ENCODE measurements at places on chromosomes 3 and 15. TPM values are rescaled to one million over a fixed set of nuclear protein-coding genes. Genes with fewer than 3 reads are reported as not detected.

KY gene
- polyA plus RNA-seq = 0.14 TPM

GATM gene
- 19.3 TPM for polyA plus RNA-seq

HYAL1 gene
- 1.8 TPM for polyA plus RNA-seq

ZSCAN2 gene
- polyA plus RNA-seq = 8.4 TPM

C2CD4B gene
- 8.8 TPM for polyA plus RNA-seq

DNA sequence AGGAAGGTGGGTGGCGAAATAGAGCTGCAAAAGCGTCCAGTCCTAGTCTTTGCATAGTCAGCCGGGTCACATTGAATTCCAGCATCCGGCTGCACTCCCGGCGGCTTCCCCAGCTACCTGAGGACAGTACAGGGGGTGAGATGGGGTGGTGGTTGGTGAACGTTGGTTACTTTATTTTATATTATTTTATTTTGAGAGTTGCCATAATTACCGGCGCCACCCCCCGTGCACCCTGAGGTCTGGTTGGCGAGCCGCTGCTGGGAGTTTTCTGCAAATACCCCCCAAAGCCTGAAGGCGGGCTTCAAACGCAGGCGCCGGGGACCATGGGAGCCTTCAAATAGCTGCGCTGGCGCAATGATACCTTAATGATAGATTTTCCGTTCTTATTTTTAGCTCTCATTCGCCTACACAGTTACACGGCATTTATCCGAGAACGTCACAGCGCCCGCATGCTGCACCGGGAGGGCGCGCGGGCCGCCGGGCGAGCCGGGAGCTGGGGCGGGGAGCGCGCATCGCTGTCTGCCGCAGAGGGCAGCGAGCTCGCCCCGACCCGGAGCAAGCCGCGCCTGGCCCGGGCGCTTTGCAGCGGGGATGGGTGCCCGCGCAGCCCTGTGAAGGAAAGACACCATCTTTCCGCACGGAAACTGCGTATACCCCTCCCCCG is 756 bp upstream of the RASGRF1 start:
- no peak for DNase-seq

DNA sequence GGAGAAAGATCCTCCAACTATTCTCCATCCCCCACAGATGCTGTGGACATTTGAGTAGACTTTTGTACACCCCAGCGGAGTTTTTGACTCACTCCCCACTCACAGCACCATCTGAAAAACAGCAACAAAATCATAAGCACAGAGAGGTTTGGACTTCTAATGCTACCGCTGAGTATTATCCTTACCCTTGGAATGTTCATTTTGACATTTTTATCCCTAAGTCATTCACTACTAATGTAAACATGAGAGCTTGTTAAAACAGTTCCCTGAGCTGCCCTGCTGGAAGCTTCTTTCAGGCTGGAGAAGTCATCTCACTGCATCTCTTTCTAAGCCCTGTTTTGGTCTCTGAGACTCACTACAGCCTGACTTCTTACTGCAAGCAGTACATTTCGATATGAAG is 1045.9 kb downstream of the MCTP2 start:
- DNase-seq = no peak

DNA sequence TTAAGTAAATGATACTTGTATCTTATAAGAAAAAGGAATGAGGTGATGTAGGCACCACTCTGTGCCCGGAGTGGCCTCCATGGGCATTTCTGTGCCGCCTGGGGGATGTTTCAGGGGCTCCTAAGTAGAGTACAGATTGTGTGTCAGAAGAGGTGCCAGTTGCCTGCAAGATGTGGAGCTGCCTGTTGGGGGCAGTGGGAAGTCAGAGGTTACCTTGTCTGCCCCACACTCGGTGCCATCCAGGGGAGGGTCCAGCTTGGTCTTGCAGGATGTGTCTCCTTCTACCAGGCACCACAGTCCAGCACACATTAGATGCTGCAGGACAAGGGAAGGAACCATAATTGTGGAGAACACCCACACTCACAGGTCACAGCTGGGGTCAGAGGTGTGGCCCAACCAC is 208.8 kb downstream of the ADAMTS17 start:
- DNase-seq = no peak

DNA sequence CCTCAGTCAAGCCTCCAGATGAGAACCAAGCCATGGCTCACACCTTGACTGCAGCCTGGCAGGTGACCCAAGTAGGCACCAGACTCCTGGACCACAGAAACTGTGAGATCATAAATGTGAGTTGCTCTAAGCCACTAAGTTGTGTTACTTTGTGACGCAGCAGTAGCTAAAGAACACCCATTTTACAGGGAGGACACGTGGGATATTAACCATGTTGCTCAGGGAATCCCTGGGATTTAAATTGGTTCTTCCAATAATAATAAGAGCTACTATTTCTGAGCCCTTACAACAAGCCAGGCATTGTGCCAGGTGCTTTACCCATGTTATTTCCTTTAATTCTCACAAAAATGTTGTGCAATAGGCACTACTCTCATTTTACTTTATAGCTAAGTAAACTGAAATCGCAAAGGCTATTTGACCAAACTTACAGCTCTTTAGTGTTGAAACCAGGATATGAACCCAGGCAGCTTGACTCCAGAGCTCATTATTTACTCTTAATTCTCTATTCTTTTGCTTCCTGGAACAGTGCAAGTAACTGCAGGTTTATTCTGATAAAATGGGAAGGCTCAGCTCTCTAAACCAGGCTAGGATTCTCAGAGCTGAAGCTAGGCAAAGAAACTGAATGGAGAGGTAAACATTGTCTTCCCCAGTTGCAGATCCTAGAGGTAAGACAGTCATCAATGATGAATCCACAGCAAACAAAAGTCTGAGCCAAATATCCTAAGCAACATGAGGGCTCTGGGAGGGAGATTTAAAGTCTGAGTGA is 294.4 kb downstream of the KBTBD8 start:
- DNase-seq = no peak

DNA sequence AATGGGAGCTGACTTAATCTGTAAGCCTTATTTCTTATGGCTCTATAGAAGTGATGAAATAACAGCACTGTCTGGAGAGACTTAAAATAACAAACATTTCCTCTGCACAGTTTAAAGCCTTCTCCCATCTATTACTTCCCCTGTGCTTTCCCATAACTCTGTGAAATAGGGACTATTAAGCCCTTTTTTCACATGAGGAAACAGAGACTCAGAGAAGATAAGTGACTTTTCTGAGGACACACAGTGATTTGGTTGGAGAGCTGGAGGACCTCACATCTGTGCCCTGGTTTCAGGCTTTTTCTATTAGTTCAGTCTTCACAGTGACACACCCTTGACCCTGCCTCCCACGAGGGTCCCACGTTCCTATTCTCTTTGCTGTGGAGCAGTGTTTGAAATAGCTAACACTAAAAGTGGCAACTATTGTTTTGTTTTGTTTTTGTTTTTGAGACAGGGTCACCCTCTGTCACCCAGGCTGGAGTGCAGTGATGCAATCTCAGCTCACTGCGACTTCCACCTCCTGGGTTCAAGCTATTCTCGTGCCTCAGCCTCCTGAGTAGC is 82.9 kb downstream of the ST6GAL1 start:
- DNase-seq = no peak

GRCh38 chr3:58068122-58068809 is 60.0 kb downstream of the FLNB start:
- no peak for DNase-seq

- DNase-seq = peak; percentile 11
Measured at GRCh38 chr15:99123713-99124451, 19.0 kb downstream of the SYNM start.

DNA sequence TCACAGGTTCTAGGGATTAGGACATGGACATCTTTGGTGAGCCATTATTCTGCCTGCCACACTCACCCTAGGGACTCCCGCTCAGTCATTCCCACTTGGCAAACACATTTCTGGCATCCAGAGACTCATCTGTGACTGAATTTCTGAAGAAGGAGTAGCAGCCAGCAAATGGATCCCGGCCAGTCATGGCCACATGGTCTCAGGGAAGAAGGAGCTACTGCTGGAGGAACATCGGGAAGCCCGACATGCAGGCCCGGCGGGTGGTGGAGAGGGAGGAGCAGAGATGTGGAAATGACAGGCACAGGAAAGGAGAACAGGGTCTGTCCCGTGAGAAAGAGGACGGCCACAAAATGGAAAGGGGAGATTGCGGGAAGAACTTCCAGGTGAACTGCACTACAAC is 65.4 kb downstream of the SEMA5B start:
- DNase-seq = no peak

GRCh38 chr3:80688814-80689213 is 921.0 kb upstream of the ROBO1 start:
- no peak for DNase-seq

- DNase-seq = no peak
Measured at GRCh38 chr3:128723477-128723876, 2.5 kb upstream of the RAB7A start.

- no peak for DNase-seq
Measured at GRCh38 chr3:131988209-131988608, 46.6 kb downstream of the CPNE4 start.

DNA sequence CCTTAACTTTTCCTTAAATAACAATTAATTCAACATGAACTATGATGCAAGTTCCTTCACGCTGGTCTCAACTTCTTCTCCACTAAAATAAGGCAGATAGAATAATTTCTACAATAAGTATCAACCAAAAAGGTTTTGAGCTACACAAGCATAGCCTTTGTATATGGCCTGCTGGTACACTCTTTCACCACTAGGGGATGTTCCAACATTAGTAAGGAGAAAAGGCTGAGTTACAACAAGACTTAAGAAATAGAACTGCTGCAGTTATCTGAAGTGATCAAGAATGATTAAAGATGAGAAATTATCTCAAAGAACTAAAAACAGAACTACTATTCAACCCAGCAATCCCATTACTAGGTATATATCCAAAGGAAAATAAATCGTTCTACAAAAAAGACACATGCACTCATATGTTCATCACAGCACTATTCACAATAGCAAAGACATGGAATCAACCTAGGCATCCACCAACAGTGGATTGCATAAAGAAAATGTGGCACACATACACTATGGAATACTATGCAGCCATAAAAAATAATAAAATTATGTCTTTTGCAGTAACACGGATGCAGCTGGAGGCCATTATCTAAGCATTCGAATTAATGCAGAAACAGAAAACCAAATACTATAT is 14.4 kb downstream of the ATP13A3 start:
- DNase-seq = peak; percentile 81

DNA sequence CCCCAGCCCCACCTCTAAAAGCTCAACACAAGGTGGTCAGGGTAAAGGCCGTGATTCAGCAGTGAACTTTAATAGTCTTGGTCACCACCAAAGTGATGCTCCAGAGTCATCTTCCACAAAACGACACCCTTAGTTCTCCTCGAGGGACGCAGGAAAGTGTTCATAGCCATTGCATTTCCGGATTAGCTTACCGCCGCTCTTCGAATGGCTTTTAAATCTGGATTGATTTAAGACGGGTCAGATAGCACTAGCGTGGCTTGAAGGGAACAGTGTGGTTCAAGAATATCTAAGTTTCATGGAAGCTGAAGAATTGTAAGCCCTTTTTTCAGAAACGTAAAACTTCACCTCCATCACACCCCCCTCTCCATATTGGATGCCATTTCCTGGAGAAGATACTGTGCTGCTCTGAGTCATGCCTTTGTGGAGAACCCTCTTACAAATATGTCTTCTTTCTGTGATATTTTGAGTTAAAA is 829 bp downstream of the RNF7 start:
- DNase-seq = peak; percentile 75

DNA sequence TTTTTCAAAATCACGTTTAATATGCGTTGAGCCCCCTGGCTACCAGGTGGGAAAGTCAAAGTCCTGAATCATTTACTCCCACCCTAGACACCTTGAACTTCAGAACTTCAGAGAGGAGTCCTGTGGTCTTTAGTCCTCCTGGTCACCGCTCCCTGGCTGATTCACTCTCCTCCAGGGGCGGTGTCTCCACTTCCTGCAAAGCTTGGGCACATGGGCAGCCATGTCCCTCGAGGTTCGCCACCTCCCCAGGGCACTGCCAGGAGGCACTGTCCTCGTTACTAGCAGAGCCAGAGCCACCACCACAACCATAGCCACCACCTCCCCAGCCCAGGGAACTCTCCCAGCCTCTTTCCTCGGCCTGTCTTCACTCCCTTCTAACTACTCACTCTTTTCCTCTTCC is 31.0 kb downstream of the LOXL1 start:
- DNase-seq = no peak

DNA sequence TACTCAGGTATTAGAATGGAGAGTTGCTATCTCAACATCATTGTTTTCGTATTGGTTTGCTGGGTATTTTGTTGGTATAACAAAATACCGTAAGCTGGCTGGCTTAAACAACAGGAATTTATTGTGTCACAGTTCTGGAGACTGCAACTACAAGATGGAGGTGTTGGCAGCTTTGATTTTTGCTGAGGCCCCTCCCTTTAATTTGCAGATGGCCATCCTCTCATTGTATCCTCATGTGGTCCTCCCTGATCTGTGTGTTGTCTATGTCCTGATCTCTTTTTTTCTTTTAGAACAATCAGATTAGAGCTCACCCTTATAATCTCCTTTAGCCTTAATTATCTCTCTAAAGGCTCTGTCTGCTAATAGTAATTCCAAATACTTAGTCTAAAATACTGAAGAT is 299.8 kb upstream of the GOLIM4 start:
- DNase-seq = no peak

GRCh38 chr15:80242132-80242769 is 9.8 kb downstream of the CTXND1 start:
- no peak for DNase-seq

DNA sequence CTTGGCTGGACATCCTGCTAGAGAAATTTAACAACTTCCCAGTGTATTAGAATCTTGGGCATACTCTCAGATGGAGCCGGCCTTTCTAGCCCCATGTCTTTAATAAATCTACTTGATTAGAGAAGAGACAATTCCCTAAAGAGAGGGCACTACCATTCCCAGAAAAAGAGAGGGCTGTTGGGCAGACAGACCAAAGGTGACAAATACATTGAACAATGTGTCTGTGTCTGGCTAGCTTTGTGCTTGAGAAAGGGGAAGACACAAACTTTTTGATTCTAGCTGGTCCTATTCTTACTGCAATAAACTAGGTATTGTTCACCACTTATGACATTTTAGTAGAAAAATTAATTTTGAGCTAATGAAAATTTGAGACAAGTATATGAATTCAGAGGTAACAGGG is 57.7 kb downstream of the DUT start:
- DNase-seq = no peak

Data from thymus (tissue), 14 donors.